ENCODE measurements at places on chromosomes 6 and 20. TPM values are rescaled to one million over a fixed set of nuclear protein-coding genes. Genes with fewer than 3 reads are reported as not detected.

The BPI gene
- not detected for total RNA-seq

The FAM184A gene
- 4.4 TPM for total RNA-seq

The UBD gene
- total RNA-seq, result not detected

- no peak for DNase-seq
Measured at GRCh38 chr20:34892671-34893070, 16.3 kb downstream of the ACSS2 start.

GRCh38 chr6:85323435-85324040 lies 126.3 kb upstream of the NT5E start:
- peak; percentile 87 for DNase-seq

DNA sequence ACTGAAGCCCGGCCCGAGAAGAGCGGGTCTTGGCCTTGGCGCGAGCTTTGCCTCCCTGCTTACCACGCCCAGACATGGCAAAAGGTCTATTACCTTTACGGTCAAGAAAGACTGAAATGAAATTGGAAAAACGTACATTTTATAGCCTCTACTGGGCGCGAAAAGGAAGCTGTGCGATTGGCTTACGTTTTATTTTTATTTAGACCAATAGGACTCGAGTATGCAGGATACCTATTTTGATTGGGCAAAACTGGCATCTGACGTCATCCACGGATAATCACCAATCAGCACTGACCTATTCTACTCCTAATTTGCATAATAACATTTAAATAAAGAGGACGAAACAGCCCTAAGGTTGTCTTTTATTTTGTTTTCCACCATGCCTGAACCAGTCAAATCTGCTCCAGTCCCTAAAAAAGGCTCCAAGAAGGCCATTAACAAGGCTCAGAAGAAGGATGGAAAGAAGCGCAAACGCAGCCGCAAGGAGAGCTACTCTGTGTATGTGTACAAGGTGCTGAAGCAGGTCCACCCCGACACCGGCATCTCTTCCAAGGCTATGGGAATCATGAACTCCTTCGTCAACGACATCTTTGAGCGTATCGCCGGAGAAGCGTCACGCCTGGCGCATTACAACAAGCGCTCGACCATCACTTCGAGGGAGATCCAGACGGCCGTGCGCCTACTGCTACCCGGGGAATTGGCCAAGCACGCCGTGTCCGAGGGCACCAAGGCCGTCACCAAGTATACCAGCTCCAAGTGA lies 97.4 kb downstream of the OR2B2 start:
- peak; percentile 97 for DNase-seq

GRCh38 chr6:36499918-36500317 lies 47.4 kb downstream of the STK38 start:
- DNase-seq, result peak; percentile 73

DNA sequence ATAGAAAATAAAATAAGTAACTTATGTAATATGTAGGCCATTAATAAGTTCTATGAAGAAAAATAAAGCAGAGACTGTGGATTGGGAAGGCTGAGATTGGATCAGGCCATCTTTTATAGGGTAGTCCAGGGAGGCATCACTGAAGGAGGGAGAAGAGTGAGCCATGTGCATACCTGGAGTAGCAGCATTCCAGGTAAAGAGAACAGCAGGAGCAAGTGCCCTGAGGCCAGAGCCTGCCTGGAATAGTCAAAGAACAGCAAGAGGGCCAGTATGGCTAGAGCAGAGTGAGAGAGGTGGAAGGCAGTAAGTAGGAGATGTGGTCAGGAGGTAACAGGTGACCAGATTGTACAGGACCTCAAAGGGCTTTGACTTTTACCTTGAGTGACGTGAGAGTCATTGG lies 112.1 kb downstream of the EPM2A start:
- DNase-seq, result no peak

DNA sequence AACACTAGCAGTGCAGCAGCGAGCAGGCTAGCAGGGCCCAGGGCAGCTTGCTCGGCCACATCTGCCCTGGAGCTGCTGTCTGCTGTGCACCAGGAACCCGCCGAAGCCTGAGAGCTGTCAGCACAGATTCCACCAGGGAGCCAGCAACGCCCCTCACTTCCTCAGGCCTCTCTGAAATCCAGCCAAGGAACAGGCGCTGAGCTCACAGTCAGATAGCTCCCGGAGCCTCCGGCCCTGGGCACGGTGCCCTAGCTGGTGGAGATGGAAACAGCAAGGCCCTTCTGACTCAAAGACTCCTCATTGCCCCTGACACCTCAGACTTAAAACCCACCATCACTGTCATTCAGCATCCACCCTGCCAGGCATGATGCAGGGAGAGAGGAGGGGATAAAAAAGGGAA lies 839.4 kb downstream of the MAFB start:
- DNase-seq, result no peak

DNA sequence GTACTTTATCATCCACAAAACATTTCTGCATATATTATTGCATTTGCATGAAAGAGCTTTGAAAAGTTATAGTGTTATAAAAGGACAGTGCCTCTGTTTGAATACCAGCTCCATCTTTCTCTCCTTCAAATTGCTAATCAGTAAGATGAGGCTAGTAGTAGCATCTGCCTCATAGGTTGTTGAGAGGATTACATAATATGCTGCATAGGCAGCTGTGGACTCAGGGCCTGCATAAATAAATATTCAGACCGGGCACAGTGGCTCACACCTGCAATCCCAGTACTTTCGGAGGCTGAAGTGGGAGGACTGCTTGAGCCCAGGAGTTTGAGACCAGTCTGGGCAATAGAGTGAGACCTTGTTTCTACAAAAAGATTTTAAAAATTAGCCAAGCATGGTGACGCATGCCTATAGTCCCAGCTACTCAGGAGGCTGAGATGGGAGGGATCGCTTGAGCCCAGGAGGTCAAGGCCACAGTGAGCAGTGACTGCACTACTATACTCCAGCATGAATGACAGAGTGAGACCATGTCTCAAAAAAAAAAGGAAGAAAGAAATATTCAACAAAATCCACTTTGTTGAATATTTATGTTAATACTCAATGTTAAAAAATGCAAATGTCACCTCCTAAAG lies 18.3 kb upstream of the SEC63 start:
- DNase-seq, result no peak

DNA sequence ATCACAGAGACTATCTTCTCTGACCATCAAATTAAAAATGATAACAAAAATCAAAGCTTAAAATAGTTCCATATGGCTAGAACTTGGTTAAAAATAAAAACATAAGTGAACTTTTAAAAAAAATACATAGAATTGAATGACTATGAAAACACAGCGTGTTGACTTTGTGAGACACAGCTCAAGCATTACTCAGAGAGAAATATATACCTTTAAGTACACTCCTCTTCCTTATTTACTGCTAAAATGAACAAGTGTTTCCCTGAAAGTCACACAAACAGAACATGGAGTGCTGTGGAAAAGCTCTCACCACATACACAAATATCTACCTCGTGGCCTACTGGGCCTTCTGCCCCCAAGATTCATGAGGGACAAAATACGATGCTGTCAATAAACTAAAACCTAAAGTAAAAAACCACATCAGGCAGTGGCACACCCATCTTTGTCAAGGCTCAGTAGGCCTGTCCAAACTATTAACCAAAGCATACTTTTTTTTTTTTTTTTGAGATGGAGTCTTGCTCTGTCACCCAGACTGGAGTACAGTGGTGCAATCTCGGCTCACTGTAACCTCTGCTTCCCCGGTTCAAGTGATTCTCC lies 7.5 kb downstream of the FAXC start:
- DNase-seq, result peak; percentile 55

- peak; percentile 33 for DNase-seq
Measured at GRCh38 chr6:45626087-45626891, 248.6 kb upstream of the SUPT3H start.

DNA sequence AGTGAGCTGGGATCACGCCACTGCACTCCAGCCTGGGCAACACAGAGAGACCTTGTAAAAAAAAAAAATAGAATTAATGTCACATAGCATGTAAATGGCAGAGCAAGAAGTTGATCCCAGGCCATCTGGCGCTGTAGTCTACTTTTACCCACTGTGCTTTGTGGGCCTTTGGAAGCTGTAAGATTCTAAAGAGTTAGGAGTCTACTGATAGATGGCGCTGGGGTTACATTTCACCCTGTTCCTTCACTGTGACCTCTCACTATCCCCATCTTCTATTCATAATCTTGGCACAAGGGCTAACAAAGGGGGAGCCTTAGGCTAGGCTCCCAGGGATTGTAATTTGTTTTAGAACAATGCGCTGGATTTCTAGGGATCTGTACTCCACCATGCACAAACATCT lies 24.4 kb downstream of the SIRPD start:
- peak; percentile 4 for DNase-seq

DNA sequence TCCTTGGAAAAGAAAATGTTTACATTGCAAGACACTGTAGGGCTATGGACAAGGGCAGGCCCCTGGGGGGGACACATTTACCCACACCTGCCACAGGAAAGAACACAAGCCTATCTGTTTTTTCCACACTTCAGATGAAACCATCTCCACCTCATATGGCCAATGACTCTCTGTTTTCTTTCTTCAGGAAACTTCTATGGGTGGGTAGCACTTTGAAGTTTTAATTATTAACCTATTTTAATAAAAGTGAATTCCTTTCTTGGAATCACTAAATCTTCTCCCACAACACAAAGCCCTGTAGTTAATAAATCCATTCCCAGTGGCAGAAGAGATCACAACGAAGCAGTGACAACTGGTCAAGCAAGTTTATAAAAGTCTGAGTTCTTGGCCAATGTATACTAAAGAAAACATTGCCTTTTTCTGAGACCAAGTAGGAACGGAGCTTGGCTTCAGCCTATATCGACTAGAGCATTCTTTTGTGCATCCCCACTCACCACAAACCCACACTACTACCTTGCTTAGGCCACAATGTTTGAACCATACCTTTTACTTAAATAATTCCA lies 125.1 kb upstream of the CARMIL1 start:
- DNase-seq, result peak; percentile 20

DNA sequence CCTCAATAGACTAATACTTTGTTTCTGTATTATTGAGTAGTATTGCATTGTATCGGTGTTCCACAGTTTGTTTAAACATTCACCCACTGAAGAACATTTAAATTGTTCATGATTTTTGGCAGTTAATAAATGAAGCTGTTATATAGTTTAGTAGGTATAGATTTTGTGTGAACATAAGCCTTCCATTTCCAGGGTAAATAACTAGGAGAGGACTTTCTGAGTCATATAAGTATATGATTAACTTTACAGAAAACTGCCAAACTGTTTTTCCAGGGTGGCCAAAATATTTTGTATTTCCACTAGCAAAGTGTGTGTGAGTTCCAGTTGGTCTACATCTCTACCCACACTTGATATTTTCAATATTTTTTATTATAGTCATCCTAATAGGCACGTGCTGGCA lies 70.0 kb upstream of the MLIP start:
- DNase-seq, result no peak

DNA sequence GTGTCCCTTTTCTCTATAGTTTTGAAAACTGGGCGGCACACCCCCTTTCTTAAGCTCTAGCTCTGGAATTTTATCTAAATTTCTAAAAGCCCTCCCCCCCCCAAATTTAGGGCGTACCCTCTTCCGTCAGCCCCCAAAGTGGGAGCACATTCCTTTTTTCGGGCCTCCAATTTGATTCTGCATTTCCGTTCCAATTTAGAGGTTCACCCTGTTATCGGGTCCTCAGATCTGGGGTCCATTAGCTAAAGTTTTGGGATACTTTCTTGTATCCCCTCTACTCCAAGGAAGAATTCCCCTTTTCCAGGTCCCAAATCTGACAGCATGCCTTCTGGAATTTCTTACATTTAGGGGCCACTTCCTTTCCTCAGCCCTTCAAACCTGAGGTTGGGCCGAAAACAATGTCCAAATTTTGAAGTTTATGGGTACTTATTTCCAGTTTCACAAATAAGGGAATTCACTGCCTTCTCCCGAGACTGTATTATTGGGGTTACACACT lies 796 bp downstream of the PHF20 start:
- no peak for DNase-seq

DNA sequence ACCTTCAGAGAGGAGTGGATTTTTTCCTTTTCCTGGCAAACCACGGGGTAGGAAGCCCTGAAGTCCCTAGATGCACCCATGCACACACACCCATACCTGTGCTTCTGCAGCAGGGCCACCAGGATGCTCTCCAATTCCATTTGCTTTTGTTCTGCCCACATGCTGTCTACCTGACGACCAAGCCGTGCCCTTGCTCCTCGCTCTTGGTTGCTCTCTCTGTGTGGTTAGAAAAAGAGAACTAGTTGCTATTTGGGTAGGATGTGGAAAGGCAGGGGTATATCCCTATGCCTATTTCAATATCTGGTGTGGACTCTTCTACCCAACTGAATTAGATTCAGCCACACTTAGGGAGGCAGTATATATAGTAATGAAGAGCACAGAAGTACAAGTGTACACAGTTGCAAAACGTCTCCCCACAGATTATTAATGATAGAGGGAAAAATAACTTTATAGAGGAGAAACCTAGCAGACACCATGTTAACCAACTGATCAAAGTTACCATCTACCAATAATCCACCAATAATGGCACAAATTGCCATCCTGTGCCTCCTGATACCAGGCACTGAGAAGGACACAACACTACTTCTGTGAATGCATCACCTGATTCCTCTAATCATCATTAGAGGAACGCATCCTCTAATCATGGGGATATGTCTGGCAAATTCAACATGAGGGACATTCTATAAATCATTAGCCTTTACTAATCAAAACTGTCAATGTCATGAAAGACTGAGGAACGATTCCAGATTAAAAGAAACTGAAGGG lies 7.3 kb downstream of the GHRH start:
- DNase-seq, result no peak

DNA sequence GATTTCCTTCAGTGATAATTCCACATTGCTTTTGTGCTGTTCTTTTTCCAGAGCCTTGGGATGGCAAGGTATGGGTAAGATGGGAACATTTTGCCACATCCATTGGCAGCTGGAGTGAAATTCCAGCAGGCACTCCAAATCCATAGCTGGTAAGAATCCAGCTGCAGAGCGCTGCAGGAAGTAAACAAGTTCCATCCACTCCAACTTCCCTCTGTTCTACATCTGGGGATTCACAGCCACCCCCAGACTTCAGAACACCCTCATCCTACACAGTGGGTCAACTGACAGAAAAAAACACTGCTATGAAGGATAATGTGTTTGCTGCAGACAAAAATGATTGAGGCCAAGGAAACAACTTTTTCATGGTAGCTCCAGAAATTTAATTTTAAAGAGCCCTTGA lies 747.8 kb downstream of the MAFB start:
- no peak for DNase-seq

- no peak for DNase-seq
Measured at GRCh38 chr6:167134448-167135328, 11.8 kb downstream of the CCR6 start.
